Stimulated activated CD4-positive, alpha-beta T cell treated with anti-CD3 and anti-CD28 coated beads, Interleukin-1b, Interleukin-23, amount 100 ng/mL, for 1 hour (primary cell): ENCODE measurements at places on chromosomes 5 and 9.

- no peak for DNase-seq
Observed at GRCh38 chr5:160330212-160330611, 17.8 kb upstream of the CCNJL start.

DNA sequence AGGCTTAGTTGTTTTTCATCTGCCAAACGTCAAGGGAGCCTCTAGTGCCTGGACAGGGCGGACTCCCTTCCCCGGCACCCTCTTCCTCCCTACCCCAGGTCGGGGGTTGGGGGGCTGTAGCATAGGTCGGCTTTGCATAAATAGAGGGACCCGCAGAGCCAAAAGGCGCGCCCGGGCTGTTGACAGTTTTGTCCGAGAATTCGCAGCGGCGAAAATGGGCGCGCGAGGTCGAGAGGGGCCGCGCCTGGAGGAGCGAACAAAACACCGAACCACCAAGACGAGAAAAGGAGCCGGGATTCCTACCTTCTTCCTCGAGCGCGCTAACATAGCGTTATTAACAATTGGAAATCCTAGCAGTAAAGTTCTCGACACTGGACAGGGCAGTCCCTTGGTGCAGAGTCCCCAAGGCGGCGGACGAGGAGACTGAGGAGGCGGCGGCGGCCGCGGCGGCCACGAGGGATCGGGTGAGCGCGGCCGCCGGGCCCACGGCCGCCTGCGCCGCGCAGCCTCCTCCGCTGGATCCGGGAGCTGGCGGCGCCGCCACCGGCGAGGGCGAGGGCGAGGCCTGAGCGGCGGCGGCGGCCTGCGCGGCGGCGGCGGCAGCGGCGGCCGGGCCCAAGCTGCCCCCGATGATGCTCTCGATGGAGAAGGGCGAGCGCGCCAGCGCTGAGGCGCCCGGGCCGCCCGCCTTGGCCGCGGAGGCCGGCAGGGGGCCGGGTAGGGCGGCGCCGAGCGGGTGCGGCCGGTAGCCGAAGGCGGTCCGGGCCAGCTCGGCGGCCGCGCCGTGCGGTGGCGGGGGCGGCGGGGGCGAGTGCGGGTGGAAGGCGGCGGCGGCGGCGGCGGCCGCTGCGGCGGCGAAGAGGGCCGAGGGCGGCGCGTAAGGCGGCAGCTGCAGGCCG is 1.7 kb downstream of the FOXD1 start:
- DNase-seq = no peak

DNA sequence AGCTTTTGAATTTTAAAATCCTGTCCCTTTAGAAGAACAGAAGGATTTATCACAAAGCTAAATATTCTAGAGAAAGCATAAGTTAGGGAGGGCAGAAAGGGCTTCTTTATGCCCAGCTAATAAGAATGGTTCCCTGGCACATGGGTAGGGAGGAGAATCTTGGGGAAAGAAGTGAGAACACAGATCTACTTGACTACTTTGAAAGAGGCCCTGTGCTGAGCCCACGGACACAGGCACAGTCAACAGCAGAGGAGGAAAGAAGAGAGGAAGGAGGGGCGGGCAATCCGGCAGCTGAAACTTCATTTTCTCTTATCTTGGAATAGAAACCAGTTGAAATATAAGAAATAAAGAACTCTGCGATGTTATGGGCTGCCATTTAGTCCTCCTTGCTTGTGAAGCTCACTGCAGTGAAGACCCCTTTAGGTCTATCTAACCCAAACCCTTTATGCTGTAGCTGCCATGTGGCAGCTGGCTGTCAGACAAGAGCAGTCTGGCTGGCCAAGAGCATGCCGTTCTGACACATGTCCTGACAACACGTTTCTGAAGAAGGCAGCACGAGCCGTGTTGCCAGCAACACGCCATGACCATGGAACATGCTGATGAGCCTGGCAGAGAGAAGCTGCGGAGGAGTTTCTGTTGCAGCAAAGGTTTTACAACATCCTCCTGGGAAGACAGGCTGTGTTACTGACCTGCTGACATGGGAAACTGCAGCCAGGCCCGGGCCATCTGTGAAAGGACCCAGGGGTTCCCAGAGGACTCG is 34.2 kb downstream of the ABLIM3 start:
- DNase-seq = no peak

DNA sequence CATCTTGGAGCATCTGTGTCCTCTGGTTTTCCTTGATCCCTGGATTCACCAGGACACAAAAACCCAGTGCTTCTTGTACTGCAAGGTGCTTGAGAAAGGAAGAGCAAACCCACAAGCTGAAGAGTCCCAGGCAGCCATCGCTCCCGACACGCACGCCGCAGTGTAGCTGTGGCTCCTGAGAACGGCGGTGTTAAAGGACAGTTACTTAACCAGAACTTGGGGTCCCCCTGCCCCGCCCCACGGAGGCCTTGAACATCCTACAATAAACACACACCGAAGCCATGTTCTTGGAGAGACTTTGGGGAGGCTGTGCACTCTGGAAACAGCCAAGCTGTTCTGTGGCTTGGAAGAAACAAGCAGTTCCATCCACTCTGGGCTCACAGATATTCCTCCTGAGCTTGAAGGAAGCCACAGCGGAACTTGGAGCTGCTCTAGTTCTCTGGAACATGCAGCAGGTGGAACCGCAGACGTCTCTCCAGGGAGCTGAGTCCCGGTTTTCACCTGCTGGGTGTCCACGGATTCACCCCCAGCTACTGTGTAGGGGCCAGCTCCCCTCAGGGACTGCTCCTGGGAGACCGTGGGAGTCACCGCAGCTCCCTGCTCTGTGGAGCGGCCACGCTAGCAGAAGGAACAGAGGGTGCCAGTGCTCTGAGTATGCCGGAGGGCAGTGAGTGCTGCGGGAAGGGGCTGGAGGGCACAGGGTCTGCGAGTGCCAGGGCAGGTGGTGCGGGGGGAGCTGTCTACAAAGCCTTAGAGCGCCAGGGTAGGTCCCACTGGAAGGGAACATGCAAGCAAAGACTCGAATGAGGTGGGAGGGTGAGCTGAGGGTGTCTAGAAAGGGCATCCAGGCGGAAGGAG is 107.3 kb downstream of the ADAMTS2 start:
- DNase-seq = no peak

GRCh38 chr5:149320791-149321330 is 24.4 kb upstream of the GRPEL2 start:
- no peak for DNase-seq

DNA sequence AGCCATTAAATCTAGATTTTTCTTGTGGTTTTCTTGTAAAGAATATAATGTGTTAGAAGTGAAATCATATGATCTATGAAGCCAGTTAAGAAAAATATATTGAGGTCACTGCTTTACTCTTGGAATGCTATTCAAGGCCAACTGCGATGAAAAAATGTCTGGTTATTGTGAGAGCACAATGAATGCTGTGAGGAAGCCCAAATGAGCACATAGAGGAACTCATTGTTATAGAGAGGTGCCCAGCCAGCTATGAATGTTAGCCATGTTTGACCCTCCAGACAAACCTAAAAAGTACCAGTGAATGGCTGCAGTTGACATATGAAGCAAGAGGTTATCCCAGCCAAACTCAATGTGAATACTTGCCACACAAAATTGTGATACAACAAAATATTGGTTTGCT is 359.8 kb upstream of the FAM174A start:
- DNase-seq = no peak

DNA sequence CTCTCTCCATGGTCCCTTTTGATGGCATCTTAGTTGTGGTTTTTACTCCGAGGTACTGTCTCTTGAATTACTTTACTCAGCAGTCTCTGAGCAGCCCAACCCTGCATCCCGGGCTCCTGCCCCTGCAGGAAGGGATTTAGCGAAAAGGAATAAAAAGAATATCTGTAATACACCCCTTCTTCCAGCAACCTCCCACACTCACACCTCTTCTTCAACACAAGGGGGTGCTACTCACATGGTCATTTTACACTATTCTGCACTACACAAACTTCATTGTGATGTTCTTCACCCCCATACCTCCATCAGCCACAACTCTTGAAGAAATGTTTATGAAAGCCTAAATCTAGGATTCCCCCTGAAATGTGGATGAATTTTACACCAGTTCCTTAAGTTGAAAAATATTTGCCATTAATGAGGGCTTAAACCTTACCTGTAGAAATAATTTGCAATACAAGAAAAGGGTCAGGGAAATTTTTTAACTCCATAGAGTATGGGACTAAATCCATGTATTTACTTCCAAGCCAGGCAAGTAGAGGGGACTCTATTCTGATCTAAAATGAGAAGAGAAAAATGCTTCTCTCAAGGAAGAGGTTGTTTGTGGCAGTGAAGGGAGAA is 26.0 kb downstream of the TPD52L3 start:
- DNase-seq = peak; percentile 11

GRCh38 chr9:114278881-114279570 is 43.9 kb upstream of the ORM1 start:
- no peak for DNase-seq

GRCh38 chr5:159338118-159338517 is 7.8 kb upstream of the IL12B start:
- DNase-seq = no peak

GRCh38 chr5:176816043-176816745 is 5.8 kb downstream of the UNC5A start:
- DNase-seq = no peak

- no peak for DNase-seq
Observed at GRCh38 chr9:71778085-71778484, 9.8 kb upstream of the CEMIP2 start.

DNA sequence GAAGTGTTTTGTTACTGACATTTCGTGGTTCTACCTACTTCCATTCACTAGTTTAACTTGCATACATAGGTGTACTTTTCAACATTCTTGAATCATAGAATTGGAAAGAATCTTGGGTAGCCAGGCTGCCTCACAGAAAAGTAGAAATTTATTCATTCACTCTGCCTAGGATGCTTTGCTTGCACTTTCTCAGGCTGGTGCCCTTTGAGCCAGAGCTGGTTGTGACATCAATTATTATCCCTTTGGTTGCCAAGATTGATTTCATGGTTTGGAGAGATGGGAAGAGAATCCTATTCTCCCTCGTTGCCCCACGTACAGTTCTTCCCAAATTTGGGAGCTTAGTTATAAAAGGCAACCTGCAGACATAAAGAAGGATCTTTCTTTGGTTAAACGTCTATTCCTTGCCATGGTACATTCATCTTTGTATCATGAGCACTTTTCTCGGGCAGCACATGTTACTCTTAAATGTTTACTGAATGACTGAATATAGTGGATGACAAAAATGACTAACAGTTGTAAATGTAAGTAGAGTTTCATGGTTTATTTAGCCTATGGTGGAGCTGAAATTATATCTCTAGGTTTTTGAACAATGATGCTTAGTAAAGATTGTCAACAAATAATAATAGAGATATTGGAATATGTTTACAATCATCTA is 195.5 kb downstream of the COMMD10 start:
- no peak for DNase-seq

GRCh38 chr9:86458191-86458855 is 104.1 kb upstream of the TUT7 start:
- no peak for DNase-seq

- DNase-seq = no peak
Observed at GRCh38 chr9:129270205-129270604, 92.1 kb upstream of the IER5L start.

DNA sequence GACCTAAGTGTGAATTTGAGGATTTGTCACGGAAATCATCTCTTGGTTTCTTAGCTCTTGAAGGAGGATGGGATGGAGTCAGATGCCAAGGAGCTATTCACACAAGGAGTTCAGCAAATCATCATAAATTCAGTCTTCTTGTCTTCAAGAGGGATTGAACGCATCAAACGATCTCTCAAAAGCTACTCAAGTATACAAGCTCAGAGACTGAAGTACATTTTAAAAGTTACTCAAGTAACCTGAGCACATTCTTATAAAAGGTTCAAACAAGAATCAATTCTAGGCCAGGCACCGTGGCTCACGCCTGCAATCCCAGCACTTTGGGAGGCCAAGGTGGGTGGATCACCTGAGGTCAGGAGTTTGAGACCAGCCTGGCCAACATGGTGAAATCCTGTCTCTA is 21.1 kb upstream of the GOLPH3 start:
- DNase-seq = no peak

GRCh38 chr9:86676396-86676795 is 270.9 kb downstream of the GAS1 start:
- DNase-seq = no peak

DNA sequence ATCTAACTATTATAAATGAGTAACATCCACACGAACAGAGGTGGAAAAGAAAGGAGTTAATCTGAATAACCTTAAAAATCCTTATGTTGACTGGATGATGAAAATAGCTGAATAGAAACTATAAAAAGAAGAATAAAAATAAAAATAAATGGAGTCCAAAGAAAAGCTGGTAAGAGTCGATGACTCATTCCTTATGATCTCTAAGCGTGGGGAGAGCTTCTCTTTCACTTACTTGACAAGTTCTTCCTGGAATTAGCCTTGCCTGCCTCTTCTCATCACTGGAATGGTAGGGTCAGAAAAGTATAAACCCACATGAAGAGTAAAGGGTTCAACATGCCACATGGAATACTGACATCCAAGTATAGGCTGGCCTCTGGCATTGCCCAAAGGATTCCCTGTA is 477.0 kb upstream of the RGMB start:
- no peak for DNase-seq

DNA sequence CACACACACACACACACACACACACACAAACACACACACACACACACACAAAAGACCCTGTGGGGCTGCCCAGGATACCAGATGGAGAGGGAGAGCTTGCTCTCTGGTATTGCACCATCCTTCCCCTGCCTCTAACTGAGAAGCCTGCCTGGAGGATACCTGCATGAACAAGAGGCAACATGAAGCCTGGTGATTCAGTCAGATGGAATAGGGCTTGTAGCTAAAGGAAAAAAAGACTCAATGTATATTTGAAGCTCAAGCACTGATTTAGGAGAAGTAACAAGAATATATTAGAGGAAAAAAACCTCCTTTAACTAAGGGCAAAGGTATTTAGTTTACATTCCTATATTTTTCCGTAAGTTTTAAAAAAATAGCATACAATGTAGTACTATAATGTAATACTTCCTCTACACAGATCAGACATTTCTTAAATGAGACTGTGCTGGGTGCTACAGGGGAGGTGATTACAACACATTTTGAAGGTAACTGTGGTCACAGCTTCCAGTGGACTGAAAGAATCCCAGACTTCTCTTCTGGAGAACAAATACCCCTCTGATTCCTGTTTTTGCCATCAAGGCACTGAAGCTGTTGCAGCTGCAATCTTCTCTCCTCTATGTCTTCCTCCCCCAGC is 169.3 kb downstream of the DCP2 start:
- no peak for DNase-seq

- no peak for DNase-seq
Observed at GRCh38 chr5:138655530-138656190, 80.5 kb upstream of the HSPA9 start.

DNA sequence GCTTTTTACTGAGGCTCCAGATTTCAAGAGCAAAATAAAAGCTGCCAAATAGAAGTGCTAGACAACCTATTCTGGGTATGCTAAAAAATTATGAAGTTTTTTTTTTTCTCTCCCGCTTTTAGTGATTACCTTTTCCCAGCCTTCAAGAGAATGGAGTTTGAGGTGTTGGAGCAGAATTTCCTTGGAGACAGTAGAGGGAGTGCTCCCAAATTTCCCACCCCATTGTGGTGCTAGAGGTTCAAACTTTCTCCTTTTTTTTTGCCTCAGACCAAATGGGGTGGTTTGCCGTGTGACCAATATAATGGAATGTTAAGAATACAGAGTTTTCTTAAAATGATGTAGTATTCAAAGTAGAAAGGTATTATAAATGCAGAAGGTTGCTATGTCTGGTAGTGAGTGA is 244.2 kb upstream of the RIOK2 start:
- DNase-seq = no peak

- DNase-seq = no peak
Observed at GRCh38 chr5:110476164-110476563, 250.3 kb downstream of the TMEM232 start.
